ENCODE measurements at places on chromosomes 1 and 21. TPM values are rescaled to one million over a fixed set of nuclear protein-coding genes. Genes with fewer than 3 reads are reported as not detected.

CCDC27 gene
- total RNA-seq: not detected

DNA sequence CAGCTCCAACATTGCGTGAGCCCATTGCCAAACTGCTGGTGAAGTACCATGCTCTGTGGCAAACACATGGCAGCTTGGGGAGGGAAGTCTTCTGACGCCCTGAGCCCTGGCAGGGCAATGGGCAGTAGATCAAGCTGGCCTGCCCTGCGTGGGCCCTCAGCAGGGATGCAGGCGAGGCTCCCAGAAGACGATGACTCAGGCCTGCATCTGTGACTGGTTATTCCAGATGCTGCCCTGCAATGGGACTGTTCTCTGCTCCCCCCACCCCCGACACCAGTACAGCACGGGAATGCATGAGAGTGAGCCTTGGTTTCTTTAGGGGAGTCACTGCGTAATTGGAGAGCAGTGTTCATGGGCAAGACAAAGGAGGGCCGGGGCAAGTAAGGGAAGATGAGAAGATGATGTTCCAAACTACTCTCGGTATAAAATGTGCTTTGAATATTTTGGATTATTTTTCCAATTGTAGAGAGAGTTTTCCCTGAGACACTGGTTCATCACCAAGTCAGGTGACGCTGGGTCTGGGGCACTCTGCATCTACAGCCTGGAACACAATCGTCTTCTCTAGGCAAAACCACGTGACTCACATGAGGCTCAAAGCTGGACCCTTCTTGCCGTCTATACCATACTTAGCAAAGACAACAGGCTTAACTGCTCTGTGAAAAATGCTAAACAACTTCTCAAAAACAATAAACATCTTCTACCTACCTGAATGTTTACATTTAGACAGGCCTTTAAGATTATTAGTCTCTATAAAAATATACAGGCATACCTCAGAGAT lies 9.0 kb upstream of the C1orf198 start:
- DNase-seq: no peak

DNA sequence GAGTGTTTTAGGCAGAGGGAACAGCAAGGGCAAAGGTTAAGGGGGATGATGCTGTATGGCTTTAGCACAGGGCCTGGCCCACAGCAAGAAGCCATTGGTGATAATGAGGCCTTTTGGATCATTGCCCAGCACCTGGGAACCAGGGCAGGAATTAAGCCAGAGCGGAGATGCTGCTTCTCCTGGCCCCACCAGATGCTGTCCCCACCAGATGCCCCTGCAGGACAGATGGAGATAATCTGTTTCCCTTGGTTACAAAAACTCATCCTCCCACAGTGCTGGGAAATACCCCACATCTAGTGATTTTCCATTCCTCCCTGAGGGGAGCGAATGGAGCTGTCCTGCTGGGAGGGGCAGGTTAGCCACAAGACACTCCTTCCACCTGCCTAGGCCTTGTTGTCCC lies 18.8 kb downstream of the OPRD1 start:
- DNase-seq: no peak

DNA sequence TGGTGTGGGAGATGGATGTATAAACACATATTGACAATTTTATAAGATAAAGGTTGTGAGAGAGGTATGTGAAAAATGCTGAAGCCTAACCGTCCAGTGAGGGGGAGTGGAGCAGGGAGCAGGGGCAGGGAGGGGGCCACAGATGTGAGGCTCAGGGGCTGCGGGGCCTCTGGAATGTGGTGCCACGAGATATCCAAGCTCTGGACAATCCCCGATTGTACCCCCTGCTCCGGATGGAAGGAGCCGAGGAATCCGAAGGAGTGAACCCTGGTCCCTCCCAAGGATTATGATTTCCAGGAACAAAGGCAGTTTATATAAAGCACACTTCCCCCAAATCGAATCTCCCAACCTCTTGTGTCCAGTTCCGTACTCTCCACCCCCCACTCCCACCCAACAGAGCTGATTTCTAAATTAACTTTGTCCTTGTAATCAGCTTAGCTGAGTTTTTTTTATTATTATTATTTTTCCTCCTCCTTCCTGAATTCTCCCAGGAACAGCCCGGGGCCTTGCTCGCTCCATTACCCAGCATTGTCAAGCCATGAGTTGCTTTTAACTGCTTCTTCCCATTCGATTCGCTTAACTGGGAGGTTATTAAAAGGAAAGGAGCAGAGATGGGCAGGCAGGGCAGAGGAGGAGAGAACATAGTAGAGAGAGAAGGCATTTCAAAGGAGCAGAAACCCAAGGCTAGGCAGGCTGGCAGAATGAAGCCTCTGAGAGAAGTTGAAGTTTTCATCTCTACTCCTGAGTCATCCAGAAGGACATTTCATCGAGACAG lies 9.4 kb downstream of the KIRREL1 start:
- no peak for DNase-seq

DNA sequence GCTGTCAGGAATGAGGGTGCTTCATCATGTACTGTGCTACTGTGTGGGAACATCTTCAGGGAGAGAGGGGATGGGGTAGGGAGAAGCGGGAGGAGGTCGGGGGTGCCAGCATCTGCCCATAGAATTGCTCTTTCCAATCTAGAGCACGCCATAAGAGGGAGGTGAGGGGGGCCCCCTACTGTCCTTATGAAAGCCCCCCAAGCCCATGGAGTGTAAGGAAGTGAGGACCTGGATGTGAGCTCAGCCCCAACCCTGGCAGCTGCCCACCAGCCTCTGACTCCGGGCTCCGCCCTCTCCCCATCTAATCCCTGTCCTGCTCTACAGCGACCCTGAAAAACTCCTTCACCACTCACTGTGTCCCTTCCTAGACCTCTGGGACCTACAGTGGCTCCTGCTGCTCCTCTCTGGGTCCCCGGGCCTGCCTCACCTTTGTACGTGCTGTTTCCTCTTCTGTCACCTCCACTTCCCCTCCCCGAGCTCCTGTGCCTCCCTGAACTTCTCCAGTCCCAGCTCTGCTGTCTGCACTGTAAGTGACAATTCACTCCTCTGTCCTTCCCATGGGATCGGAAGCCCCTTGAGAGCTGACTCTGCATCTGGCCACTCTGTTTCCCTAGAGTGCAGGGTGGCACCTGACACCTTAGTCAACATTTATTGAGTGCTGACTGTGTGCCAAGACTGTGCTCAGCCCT lies 269.4 kb downstream of the PTPRU start:
- DNase-seq: no peak

- DNase-seq: no peak
Measured at GRCh38 chr1:234532503-234532922, 53.5 kb upstream of the TARBP1 start.

- no peak for DNase-seq
Measured at GRCh38 chr1:21384620-21385019, 55.3 kb upstream of the NBPF3 start.

DNA sequence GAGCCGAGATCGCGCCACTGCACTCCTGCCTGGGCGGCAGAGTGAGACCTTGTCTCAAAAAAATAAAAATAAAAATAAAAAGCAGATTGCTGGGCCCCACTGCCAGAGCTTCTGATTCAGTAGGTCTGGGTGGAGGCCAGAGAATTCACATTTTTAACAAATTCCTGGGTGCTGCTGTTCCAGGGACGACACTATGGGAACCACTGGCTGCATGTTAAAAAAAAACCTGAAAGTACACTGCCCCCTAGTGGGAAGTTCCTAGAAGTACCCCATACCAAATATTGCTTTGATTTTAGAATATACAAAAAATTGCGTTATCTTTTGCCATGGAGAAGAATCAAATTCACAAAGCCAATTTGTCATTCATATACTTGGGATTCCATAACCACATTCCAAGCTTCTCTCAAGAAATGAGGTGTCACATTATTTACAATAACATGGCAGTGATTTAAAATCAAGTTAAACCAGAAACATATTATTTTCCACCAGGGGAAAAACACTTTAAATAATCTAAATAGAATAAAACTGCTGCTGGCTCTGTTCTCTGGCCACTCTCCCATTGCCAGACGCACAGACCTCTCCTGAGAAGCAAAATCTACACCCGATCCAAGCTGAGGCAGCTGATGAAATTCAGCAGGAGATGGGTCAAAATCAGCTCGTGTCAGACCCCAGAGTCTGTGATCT lies 27.4 kb downstream of the SYF2 start:
- DNase-seq: peak; percentile 71

All from spinal cord (tissue), 10 donors.